ENCODE measurements at places on chromosomes 16 and 17.

GRCh38 chr17:38454532-38454931 is 26.3 kb downstream of the ARHGAP23 start:
- DNase-seq = no peak

- no peak for DNase-seq
Observed at GRCh38 chr16:85205747-85206471, 93.6 kb upstream of the CIBAR2 start.

DNA sequence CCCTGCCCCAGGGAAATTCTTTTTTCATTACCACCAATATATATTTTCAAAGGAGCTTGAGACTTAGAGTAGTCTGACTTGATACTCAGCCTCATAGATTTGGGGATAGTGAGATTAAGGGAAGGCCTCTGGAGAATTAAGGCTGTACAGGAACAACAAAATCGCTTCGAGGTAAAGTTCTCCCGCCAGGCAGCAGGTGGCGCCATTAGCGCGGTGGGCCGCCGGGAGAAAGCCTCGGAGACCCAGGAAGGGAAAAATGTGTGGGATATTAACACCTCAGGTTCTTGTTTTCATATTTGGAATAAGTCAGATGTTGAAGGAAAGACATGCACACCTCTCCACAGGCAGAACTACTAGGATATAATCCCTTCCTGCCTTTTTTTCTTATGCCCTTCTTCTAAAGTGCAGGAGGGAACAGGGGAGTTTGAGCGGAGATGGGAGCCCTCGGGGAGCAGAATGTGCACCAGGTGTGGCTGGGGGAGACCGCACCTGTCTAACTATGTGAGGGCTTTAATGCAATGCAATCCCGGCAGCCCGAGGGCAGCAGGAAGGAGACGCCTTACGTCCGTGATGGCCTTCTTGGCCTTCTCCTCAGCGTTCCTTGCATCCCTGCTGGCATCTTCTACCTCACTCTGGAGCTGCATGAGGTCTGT is 25.9 kb downstream of the MYH3 start:
- peak; percentile 51 for DNase-seq

GRCh38 chr16:75703306-75703705 is 2.0 kb upstream of the DUXB start:
- DNase-seq = no peak

DNA sequence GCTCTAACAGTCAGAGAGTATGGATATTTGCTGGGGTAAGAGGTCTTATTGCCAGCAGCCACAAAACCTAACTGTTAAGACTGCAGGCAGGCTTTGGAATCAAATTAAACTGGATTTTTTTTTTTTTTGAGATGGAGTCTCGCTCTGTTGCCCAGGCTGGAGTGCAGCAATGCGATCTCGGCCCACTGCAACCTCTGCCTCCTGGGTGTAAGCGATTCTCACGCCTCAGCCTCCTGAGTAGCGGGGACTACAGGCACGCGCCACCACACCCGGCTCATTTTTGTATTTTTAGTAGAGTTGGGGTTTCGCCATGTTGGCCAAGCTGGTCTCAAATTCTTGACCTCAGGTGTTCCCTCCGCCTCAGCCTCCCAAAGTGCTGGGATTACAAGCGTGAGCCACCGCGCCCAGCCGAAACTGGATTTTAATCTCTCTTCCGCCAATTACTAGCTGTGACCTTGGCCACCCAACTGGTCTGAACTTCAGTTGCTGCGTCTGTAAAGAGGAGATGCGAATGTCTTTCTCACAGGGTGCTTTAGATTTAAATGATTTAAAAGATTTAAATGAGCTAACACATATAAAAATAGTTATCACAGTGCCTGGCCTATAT is 842 bp downstream of the MRPL10 start:
- DNase-seq = no peak

DNA sequence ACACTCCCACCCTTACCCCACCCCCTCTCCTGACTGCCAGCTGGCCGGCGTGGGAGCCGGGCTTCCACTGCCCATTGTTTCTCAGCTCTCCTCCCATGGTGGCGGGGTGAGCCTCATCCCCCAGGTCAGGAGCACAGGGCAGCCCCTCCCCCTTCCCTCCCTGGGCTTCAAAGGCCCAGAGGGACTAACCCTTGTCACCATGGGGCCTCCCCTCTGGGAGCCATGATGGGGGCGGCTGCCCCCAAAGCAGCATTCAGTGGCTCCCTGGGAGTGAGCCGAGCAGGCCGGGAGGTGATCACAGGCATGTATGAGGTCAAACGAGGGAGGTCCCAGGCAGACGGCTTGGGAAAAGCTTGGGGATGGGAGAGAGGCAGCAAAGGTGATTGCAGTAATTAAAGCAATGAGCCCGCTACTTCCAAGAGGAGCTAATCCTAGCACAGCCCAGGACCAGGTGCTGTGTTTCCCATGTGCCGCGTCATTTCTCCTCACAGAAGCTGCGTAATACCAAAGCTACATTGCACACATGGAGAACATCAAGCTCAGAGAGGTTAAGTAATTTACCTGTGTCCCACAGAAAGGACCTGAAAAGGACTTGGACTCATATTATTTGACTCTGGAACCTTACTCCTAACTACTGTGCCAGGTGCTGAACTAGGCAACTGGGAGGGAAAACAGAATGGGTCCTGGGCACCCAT is 24.5 kb downstream of the CDK5RAP3 start:
- no peak for DNase-seq

DNA sequence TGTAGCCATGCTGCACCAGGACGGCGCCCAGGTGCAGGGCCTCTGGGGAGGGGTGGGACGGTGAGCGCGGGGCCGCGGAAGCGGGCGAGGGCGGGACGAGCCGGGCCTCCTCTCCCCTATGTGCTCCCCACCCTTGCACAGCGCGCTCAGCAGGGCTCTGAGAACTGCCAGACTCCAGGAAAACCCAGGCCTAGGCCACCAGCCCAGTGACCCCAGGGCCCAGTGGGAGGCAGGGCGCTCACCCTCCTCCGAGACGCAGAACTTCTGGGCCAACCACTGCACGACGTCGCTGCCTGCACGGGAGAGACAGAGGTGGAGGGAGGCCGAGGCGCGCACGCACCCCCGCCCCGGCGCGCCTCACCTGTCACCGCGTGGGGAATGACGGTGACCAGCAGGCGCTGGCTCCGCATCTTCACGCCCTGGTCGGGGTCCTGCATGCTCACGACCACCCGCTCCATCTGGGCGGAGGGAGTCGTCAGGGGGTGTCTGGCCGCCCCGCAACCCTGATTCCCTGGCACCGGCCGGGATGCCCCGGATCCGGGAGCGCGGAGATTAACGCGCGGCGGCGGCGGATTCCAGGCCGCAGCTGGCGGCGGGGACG is 603 bp downstream of the RGS11 start:
- DNase-seq = no peak

GRCh38 chr16:85979605-85980004 is 80.6 kb downstream of the IRF8 start:
- no peak for DNase-seq

DNA sequence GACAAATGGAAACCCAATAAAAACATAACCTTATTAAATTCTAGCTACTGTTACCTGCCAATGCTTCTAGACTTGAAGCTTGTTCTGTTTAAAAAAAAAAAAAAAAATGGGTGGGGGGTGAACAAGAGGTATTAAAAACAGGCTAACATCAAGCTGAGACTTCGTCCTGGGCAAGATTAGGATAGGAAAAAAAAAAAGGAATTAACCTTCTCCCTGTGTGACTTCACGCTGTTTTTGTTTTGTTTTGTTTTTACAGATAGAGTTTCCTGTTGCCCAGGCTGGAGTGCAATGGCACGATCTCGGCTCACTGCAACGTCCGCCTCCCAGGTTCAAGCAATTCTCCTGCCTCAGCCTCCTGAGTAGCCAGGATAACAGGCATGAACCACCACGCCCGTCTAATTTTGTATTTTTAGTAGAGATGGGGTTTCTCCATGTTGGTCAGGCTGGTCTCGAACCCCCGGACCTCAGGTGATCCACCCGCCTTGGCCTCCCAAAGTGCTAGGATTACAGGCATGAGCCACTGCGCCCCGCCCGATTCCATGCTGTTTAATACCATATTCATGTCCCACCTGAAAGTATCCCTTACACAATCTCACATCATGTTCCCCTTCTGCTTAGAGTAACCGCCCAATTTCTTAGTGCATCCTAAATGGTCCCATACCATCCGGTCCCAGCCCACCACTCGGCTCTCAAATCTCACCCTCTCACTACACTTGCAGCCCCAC is 2.2 kb downstream of the USP31 start:
- DNase-seq = no peak

GRCh38 chr17:78965491-78965924 is 14.2 kb downstream of the LGALS3BP start:
- DNase-seq = no peak

DNA sequence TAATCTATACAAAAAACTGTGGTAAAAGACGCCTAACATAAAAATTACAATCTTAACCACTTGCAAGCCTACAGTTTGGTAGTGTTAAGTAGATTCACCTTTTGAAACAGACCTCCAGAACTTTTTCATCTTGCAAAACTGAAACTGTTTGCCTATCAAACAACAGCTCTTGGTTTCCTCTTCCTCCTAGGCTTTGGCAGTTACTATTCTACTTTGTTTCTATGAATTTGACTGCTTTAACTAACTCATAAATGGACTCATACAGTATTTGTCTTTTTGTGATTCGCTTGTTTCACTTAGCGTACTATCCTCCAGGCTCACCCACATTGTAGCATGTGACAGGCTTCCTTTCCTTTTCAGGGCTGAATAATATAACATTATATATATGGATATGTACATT is 97.0 kb downstream of the PRKCA start:
- DNase-seq = no peak

DNA sequence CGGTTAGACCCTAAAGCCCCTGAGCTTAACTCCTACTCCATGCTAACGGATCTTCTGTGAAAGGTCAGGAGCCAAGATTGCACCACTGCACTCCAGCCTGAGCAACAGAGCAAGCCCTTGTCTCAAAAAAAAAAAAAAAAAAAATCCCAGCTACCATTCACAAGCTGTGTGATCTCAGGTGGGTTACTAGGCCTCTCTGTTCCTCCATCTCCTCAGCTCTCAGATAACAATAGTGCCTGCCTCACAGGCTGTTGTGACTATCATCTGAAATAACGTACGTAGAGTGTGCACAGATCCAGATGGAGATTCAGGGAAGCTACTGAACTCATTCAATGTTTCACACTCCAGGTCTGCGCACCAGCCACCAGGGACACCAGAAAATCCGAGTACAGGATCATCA is 57.8 kb downstream of the C16orf95 start:
- DNase-seq = no peak

DNA sequence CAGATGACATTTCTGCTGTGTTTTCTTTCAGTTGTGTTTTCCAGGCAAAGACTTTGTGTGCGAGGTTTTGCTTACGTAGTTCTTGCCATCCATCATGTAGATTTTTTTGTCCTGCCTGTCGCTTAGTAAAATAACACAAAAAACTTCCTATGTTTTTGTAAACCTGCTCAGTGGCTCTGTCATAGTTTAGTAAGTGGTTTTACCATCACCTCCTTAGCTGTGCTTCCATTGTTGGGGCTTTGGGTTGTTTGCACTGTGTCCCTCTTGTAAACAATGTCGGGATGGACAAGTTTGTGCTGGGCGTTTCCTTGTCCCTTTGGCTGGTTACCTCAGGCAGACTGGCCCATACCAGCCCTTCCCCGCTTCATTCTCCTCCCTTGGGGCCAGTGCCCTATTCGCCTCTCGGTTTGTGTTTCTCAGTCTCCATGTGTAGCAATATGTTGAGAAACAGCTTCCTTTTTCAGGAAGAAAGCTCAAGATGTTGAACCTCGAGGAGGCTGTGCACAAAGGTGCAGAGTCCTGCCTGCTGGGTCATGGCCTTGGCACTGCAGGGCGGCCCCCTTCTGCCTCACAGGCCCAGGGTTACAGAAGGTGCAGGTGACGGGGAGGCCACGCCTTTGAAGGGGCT is 74.6 kb downstream of the KSR1 start:
- no peak for DNase-seq

DNA sequence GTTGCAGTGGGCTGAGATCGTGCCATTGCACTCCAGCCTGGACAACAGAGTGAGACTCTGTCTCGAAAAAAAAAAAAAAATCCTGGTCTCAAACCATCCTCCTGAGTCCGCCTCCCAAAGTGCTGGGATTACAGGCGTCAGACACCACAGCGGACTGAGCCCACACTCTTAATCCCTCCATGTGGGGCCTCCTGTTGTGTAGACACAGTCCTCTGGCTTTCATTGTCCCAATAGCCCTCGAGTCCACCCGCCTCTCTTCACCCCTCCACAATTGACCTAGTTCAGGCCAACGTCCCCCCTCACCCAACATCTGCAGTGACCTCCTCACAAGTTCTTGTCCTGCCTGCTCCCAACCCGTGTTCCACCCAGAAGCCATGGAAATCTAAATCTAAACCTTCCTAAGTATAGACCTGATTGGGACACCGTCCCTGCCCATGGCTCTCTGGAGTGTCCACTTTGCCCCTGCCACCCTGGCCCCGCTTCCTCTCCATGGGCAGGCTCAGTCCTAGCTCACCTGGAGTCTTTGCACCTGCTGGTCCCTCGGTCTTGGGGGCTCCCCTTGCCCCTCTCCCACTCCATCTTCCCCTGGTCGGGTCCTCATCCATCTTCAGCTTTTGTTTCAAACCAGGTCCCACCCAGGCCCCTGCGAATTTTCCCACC is 46.7 kb downstream of the HAPSTR1 start:
- DNase-seq = no peak

- no peak for DNase-seq
Observed at GRCh38 chr16:54962045-54962444, 31.4 kb downstream of the IRX5 start.

DNA sequence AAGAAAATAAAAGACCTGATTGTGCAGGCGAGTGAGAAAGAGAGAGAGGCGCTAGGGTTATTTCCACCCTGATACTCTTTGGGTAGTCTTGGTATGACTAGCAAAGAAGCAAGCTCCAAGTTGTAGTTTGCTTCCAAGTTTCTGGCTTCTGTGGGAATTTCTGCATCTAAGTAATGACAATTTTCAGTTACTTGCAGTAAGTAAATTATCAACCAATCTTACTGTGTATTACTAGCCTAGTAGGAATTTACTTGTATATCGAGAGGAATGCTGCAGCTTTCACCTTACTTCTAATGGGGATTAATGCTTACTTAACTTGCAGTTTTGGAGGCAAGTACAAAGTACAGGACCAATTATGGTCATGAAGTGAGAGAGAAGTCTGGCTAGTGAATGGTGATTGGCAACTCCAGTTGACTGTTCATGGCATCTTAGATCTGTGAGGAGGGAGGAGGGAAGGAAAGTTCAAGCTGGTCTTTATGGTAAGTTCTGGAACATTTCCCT is 31.9 kb downstream of the TENT4B start:
- no peak for DNase-seq

DNA sequence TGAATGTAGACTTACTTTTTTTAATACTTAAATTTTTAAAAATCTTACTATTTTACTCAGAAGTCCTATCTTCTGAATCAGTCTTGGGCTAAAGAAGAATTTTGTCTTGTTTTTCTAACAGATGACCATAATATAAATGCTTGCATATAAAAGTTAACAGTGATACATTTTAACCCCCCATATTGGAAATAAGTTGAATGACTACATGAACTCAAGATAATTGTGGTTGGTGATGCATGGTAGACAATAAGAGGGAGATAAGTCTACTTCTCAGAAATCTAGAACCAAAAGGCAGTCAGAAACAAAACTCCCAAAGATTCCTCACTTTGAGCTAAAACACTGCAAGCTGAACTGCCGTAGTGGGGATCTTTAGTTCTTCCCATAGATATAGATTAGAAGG is 868.4 kb upstream of the SOX9 start:
- no peak for DNase-seq

- DNase-seq = no peak
Observed at GRCh38 chr17:68777243-68777855, 176.2 kb upstream of the FAM20A start.
